Head of caudate nucleus (tissue), 42 donors: ENCODE measurements at places on chromosomes 2 and 18.

GRCh38 chr2:230152334-230152733 lies 67.5 kb downstream of the SP110 start:
- DNase-seq: no peak

- no peak for DNase-seq
These were observed 210.2 kb downstream of the PAX3 start for GRCh38 chr2:222088561-222088960.

DNA sequence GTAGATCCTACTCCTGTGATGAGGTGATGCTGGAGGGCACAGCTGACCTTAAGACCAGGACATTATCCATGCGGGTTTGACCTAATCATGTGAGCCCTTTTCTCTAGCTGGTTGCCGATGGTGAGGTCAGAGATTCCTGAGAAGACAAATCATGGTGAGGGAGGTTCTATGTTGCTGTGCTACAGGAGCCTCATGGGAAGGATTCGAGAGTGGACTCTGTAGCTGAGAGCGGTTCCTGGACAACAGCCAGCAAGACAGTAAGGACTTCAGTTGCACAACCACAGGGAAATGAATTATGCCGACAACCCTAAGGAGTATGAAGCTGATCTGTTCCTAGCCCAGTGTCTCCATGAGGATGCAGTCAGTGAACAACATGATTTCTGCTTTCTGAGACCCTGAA lies 80.4 kb downstream of the EPB41L3 start:
- no peak for DNase-seq

DNA sequence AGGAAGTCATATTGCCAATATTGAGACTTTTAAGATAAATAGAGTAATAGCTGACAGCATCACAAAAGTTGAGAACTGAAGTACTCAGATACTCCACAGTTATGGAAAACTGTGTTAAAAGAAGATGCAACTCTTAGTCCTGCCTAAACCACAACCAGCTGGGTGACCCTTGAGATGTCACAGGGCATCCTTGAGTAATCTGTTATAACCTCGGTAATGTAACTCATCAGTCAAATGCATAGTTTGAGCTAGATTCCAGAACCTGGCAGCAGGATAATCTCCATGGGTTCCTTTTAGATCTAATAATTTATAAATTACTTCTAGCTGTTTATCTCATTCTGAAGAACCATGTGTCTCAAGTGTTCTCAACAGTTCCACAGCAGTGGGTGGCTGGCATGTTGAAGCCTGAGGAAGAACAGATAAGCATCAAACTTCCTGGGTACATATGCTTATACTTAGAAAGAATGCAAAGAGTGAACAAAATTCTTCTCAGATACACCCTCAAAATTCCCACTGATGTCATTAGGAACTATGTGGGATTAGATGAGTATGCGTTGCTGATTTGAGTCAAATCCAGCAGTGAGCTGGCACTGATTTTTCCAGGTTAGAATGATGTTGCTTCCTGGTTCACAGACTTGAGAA lies 304.1 kb upstream of the ERBB4 start:
- DNase-seq: no peak

GRCh38 chr2:64168201-64168600 lies 24.0 kb upstream of the PELI1 start:
- DNase-seq: no peak

DNA sequence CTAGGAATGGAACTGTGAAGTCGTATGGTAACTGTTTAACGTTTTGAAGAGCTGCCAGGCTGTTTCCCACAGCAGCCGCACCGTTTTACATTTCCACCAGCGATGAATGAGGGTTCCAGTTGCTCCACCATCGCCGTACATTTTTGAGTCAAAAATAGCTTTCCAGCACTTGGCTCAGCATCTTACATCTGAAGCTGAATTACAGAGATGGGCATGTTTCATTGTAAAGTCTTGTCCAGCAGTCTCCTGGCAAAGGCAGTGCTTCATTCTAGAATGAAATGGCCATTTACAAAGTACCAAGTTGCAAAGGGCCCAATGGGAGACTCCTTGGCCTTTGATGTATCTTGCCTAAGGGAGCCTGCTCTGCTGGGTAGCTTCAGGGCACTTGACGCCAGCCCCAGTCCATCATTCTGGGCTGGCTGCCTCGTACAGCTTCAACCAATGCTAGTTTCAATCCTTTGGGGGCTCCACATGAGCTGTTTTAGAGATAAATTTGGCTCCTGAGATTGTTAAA lies 45.1 kb downstream of the ATIC start:
- DNase-seq: no peak
